Mucosa of gallbladder (tissue), 1 donor: ENCODE measurements at places on chromosomes 13 and 19. TPM values are rescaled to one million over a fixed set of nuclear protein-coding genes. Genes with fewer than 3 reads are reported as not detected.
A peak's percentile ranks its signal among the peaks of the same experiment; 100 is the strongest.

DNA sequence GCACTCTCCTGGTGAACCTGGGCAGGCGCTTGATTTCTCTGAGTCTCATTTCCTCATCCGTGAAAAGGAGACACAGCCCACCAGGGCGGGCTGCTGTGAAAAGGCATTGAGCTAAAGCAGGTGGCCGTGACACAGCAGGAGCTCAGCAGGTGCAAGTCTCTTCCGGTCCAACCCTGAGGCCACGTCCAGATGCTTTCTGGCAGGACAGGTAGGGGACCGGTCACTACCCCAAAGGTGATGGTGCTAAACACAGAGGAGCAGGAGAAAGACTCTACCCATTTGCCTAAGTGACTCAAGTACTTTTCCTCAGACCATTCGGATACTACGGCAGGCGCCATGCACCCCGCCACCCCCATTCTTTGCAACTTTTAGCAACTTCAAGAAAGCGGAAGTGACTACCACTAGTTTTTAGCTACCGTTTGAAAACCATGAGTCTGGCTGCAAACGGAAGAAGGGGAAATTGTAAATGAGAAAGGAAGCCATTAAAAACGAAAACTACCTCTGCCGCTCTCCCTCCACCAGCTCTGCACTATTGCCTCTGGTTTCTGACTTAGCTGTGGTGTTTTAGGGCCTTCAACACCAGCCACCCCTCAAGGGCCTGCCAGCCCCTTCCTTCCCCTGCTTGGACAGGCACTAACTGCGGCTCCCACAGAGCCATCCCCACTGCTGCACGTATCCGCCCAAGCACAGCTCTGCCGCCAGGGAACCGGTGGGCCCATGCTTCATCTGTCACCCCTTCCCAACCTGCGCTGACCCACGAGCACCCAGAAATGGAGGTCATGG, 4.8 kb downstream of the PPP6R1 start:
- no peak for DNase-seq

DNA sequence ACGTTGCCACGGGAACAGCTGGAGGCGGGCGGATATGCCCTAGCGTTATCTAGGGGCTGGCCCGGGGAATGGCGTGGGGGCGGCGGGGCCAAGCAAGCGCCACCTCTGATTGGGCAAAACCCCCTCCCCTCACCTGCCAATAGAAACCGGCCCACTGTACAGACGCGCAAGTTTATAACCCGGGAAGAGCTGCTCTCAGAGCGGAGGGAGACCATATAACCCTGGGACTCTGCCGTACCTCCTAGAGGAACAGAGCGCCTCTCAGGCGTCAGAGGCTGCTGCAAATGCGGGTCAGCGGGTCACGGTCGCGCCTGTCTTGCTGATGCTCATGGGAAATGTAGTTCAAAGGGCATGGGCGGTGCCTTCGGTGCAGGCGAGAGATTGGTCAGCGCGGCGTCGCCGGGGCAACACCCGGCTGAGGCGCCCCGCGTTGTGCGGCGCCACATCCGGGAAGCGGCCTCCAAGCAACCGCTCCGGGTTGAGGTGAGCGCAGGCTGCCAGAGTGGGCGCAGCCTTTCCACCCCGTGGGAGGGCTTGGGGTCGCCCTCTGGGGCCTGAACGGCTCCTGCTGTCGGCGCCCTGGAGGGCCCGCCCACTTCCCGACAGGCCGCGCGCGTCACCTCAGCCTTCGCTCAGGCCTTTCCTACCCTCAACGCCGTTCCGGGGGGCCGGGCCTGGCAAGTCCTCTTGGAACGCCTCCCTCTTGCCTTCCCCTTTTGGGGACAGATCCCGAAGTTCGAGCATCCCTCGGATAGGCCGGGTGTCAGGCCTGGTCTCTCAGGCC, at the start of gene ZNF446:
Gene ZNF446, plus strand, starts transcription at position 639 of the 784 bp plus-strand sequence. CDS start 867 bp downstream, outside the sequence.
- peak; percentile 97 for DNase-seq

GRCh38 chr19:32779082-32779481, 59.5 kb downstream of the TDRD12 start:
- no peak for DNase-seq

- DNase-seq, result no peak
Observed at GRCh38 chr13:37046062-37046461, 13.4 kb downstream of the SUPT20H start.

- DNase-seq, result no peak
Observed at GRCh38 chr13:45231305-45231704, 30.5 kb upstream of the KCTD4 start.

- no peak for DNase-seq
Observed at GRCh38 chr13:19759669-19760068, 23.1 kb downstream of the PSPC1 start.

DNA sequence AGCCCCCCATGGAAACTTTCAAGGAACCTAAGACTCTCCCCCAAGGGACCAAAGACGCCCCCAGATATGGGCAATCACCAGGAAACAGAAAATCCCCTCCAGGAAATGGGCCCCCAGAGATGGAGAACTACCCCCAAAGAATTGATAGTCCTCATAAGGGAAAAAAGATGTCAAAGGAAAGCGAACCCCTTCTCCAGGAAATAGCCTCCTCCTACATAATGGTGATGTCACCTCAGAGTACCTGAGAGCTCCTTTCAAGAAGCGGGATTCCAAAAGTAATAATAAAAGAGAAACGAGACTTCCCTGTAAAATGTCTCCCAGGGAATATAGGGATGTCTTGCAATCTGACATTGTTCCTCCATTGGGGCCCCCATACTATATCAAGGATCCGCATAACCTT, 1.1 kb downstream of the CDKN2D start:
- no peak for DNase-seq

GRCh38 chr13:66780814-66781213, 449.3 kb downstream of the PCDH9 start:
- no peak for DNase-seq

- DNase-seq, result no peak
Observed at GRCh38 chr19:39077323-39077722, 6.8 kb upstream of the ACP7 start.

GRCh38 chr13:98476106-98476505, 100.8 kb downstream of the STK24 start:
- DNase-seq, result no peak

- no peak for DNase-seq
Observed at GRCh38 chr13:74301258-74301935, 167.2 kb upstream of the KLF12 start.

- DNase-seq, result no peak
Observed at GRCh38 chr13:88752041-88752440, 1080.9 kb downstream of the SLITRK5 start.

DNA sequence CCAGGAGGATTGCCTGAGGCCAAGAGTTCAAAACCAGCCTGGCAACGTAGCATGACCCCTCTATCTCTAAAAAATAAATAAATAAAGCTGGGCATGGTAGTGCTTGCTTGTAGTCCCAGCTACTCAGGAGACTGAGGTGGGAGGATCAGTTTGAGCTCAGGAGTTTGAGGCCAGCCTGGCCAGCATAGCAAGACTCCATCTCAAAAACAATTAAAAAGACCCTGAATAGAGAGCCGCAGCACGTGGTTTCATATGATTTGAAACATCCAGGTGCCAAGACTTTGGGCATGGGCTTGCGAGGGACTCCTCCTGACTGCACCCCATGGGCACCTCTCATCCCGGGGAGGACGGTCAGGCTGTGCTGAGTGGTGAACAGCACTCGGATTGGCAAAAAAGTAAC, 63.9 kb downstream of the ZIC5 start:
- DNase-seq, result no peak

DNA sequence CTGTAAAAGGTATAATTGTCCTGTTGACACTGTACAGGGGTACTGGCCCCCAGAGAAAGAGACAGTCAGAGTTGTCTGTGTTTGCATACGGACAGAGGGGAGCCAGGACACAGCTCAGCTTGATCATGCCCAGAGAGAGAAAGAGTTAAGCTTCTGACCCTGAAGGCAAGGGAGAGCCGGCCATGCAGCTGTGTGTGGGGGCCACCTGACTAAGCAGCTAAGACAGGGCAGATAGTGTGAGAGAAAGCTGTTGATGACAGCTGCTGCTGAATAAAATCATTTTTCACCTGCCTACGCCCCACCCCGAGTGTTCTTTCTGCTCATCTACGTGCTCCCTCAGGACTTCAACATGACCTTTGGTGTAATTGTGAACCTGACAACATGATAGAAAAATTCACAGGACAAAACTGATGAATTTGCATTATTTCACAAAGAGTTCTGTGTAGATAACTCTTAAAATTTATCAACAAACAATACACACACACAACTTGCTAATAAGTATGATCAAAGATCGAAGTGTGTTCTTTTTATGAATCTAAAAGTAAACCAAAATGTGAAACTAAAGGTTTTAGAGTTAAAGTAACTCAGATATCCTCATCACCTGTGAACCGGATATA, 1294.3 kb upstream of the ATXN8OS start:
- no peak for DNase-seq

- DNase-seq, result no peak
Observed at GRCh38 chr19:35058370-35058769, 16.8 kb downstream of the HPN start.

- no peak for DNase-seq
Observed at GRCh38 chr13:73337532-73337931, 278.7 kb downstream of the KLF5 start.

DNA sequence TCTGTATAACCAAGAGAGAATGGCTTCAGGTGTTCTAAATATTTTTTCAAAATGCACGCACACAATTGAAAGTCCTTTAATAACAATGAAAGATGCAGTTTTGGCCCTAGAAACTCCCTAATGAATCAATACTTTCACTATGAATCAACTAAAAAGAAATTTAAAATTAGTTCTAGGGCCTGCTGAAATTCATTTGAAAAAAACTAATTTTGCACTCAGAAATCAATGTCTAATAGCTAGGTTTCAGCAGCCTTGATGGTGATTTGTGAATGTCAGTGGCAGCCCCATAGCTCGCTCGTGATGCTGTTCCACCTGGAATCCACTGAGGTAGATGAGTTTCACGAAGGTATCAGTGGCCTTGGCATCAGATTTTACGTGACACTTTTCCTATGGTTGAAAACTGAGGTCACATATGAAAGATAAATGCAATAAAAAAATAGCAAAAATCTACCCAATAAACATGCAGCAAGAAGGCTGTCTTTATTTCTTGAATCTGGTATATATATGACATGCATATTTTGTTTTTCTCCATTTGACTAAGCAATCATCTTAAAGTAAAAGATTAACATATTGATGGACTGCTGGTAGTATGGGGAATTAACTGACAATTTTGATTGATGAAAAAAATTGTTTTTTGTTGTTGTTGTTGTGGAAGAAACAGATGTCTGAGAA, 141.0 kb downstream of the AKAP11 start:
- DNase-seq, result no peak

GRCh38 chr19:4851551-4852290, 15.7 kb downstream of the PLIN3 start:
- DNase-seq, result peak; percentile 53

RAX2 gene
- total RNA-seq, result not detected

CEACAM7 gene
- total RNA-seq, result 2.6 TPM

EID2B gene
- 2.6 TPM for total RNA-seq

ZNF610 gene
- 6.0 TPM for total RNA-seq

RDH8 gene
- total RNA-seq, result not detected

RABAC1 gene
- total RNA-seq, result 188 TPM

TBXA2R gene
- 4.9 TPM for total RNA-seq

CNFN gene
- total RNA-seq, result 1.9 TPM

ATP8A2 gene
- total RNA-seq, result 0.29 TPM
